ENCODE measurements at places on chromosomes 2 and 18. TPM values are rescaled to one million over a fixed set of nuclear protein-coding genes. Genes with fewer than 3 reads are reported as not detected.

The RESP18 gene
- polyA plus RNA-seq, result not detected

The DNAJB2 gene
- 55.4 TPM for polyA plus RNA-seq

The ALPI gene
- polyA plus RNA-seq, result not detected

The CDH19 gene
- 0.01 TPM for polyA plus RNA-seq

Data from CD14-positive monocyte (primary cell).